ENCODE measurements at places on chromosomes 5 and 9.

DNA sequence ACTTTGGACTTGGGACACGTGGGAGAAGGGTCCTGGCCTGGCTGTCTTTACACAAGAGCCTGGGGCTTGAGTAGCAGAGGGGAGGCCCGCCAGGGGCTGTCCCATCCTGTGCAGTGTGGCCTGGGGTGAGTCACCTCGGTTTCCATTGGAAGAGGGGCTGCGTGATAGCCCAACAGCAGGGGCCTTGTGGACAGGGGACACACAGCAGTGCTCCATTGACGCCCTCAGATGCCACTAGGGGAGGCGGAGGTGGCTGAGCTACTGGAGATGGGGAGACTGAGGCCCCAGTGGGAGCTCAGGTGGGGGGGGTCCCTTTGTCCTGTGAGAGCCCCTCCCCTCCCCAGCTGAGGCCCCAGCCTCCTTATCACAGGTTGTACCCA, 50.0 kb upstream of the RNU6ATAC start:
- DNase-seq, result no peak

DNA sequence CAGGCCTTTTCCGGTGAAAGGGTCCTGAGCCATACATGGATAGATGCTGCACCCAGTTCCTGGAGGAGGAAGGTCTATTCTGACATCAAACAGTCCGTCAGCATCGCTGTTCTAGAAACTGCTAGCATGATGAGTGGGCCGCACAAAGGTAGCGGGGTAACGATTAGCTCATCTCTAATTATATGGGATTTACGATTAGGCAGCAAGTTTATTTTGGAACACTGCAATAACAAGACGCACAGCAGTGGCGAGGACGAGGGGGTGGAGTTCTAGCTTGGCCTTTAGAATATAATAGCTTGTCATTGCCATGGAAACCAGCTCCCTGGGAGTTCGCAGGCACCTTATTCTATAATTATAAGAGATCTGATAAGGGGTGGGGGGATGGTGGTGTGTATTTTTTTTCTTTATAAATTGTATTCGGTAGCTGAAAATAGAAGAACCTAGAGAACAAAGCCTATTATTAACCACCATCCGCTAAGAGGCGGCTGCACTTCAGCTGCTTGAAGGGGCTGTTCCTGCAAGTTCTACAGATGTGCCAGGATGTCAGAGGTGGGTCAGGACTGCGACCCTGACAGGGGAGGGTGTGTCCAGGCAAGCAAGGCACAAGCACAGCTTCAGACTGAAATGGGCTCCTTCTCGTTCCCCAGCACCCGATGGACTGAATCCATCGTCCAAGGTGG, 311.0 kb downstream of the AGTPBP1 start:
- DNase-seq, result no peak

DNA sequence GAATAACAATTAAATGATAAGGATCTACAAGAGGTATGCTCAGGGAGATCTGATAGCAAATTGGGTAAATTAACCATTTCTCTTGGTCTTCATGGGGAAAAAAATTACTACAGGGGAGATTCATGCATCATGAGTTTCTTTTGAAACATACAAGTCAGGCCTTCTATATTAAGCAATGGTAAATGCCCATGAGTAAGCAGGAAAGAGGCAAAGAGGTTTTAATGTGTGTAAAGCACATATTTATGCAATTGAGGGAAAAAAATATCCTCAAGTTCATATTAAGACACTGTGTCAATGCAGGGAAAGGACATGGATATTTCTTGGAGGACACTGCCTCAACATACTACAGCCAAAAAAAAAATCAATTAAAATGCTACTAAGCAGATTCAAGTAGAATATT, 73.4 kb upstream of the NR4A3 start:
- no peak for DNase-seq

DNA sequence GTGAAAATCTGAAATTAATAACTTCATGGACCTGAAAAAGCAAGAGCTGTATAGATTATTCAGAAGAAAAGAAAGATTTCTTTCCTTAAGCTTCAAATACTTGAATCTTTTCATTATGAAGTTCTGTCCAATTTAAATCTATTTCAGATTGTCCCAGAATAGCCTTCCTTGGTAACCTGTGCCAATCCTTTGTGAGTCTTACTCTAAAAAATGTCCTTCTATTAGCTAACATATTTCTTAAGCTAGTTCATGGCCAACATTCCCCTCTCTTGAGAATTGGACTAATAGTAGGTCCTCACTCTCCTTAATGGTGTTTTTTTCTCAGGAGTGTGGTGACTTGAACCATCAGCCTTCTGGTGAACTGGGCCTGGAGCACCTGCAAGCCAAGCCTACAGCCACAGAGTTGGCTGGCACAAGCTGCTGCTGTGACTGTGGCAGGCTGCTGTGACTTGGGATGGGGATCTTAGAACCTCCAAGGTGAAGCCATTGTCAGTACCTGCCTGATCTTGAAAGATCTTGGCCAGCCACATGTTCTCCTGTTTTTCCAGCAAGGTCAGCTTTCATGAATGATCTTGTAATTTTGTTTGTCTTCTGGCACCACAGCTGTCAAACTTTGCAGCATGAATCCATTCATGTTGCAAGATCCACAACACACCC, 262.6 kb upstream of the MAP3K1 start:
- no peak for DNase-seq

DNA sequence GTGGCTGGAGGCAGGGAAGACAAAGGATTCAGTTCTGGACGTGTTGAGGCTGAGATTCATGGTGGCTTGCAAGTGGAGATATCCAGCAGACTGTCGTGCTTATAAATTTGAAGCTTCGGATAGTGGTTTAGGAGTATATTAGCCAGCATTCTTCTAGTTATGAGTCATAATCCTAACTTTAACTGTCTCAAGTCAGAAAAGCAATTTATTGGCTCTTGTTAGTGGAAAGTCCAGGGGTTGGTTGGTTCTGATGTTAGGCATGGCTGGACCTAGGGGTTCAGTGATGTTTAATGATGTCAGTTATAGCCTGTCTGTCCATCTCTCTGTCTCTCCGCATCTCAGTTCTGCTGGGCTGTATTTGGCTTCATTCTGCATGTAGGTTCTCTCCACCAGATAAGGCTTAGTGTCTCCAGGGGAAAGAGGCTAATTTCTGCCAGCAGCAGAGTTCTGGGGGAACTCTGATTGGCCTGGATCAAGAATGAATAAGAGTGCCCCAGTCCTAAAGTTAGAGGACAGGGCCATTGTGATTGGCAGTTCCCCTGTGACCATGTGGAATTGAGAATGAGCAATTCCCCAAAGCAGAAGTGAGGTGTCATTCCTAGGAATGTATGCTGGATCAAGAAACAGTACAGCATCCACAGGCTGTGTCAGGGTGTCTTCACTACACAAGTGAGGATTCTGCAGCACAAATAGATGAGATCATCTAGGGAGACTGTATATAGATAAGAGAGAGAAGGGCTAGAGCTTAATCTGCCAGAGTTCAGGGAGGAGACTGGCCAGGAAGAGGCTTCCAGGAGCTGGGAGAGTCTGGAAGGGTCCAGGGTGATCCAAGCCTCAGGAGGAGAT, 72.9 kb upstream of the SHB start:
- DNase-seq, result no peak

DNA sequence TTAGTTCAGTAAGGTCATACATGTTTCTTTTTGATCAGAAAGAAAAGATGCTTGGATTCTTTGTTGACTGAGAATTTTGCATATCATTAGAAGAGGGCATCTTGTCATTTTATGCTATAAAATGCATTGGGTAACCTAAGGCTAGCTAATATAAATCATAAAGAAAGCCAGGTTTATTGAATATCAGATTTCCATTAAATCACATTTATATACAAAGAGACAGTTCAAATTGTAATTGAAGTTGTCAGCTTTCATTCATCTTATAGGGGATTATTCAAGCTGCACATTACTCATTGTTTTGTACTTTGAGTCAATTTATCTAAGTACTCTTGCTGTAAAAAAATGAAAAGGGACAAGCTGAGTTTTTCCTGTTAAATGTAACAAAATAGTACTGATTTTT, 259.1 kb upstream of the CDH12 start:
- no peak for DNase-seq

GRCh38 chr9:116837018-116837989, 150.2 kb downstream of the TRIM32 start:
- no peak for DNase-seq

GRCh38 chr9:92463984-92464383, 18.3 kb downstream of the ASPN start:
- DNase-seq, result no peak

- no peak for DNase-seq
These were observed 2.2 kb downstream of the PBX3 start for GRCh38 chr9:125749287-125749935.

GRCh38 chr5:31561946-31562345, 29.8 kb downstream of the C5orf22 start:
- no peak for DNase-seq

DNA sequence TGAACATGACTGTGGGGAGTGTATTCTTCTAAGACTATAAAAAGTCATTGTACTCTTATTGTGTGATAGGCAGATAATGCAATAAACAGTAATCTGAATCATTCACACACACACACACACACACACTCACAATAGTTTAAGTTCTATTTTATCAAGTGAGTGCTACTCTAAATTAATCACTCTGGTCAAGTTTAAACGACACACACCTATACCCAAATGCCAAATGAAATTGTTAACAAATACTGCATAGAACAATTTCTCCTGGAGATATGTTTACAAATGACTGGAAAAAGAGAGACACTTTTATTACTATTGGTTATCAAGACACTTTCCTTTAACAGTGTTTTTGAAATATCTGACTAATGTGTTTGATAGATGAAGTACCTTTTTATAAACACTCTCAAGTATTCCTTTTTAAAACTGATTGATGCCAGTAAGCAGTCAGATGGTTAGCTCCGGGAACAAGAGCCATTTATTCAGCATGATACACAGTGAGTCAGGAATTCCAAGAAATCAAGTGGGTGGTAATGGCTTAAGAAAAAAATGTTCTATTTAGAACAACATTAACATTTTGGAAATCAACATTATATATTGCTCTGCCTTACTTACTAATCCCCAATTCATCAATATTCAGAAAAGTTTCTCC, 521.6 kb upstream of the ST8SIA4 start:
- no peak for DNase-seq

GRCh38 chr9:123225374-123225813, 43.0 kb downstream of the STRBP start:
- DNase-seq, result no peak

- no peak for DNase-seq
These were observed 11.2 kb downstream of the LIX1 start for GRCh38 chr5:97131139-97131710.

- DNase-seq, result no peak
These were observed 140.9 kb downstream of the AOPEP start for GRCh38 chr9:94867281-94867841.

DNA sequence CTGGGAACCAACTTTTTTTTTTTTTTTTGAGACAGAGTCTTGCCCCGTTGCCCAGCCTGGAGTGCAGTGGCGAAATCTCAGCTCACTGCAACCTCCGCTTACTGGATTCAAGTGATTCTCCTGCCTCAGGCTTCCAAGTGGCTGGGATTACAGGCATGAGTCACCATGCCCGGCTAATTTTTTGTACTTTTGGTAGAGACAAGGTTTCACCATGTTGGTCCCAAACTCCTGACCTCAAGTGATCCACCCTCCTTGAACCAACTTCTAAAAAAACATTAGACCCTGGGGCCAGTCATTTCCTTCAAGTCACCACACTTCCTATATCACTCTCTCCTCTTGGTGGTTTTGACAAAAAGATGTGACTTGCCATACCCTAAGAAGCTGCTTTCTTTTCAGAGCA, 10.9 kb upstream of the SHROOM1 start:
- no peak for DNase-seq

- DNase-seq, result no peak
These were observed 134.5 kb downstream of the MTX3 start for GRCh38 chr5:79856456-79857055.

GRCh38 chr9:111096051-111096450, 57.8 kb upstream of the LPAR1 start:
- no peak for DNase-seq

GRCh38 chr5:141941307-141941706, 16.7 kb downstream of the PCDH12 start:
- DNase-seq, result no peak

- no peak for DNase-seq
These were observed 2.1 kb downstream of the MXD3 start for GRCh38 chr5:177309351-177310191.

DNA sequence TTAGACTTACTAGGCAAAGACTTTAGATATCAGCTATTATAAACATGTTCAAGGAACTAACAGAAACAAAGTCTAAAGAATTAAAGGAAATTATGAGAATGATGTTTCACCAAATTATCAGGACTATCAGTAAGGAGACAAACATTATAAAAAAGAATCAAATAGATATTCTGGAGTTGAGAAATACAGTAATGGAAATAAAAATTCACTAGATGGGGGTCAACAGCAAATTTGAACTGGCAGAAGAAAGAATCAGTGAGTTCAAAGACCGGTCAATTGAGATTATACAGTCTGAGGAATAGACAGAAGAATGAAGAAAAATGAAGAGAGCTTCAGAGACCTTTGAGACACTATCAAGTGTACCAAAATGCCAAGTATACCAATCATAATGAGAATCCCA, 9.6 kb upstream of the IL13 start:
- no peak for DNase-seq

DNA sequence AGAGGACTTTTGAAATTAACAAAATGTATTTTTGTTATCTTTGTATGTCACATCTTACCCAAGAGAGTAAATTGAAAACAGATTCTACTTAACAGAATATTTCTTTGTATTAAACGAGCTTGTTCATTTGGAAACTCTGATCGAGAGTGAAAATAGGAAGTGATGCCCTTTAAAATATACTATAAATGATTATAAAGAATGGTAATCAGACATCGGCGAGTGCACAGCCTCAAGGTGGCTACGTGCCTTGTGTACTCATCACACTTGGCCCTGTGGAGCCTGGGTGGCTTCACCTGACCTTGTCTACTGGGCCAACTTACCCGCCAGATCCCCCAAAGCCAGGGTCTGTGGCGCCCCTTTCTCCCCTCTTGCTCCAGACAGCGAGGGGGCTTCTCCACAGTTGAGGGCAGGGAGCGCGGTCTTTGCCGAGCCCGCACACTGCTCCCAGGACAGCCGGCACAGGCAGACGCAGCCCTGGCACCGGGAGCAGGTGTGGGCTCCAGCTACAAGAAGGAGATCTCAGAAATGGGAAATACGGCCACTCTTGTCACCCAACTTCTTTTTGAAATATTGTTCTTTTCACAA, 243.2 kb downstream of the CEMIP2 start:
- DNase-seq, result no peak

GRCh38 chr5:81353189-81353588, 40.7 kb downstream of the ACOT12 start:
- DNase-seq, result no peak
